A549 treated with ZK216348 at 1 μM for 4 hours (cell line): ENCODE measurements at places on chromosomes 5 and 9. TPM values are rescaled to one million over a fixed set of nuclear protein-coding genes. Genes with fewer than 3 reads are reported as not detected.

The CER1 gene
- not detected in 5 replicates for total RNA-seq

The DOCK8 gene
- 0.23 to 1.0 TPM (median 0.40 TPM) in 5 replicates for total RNA-seq

The PIP5K1B gene
- 0.08 TPM in 1 of 5 replicates, not detected in the others for total RNA-seq

The AGXT2 gene
- total RNA-seq = not detected in 5 replicates

The DNAJA1 gene
- total RNA-seq = 244 to 280 TPM (median 273 TPM) in 5 replicates

The SHLD3 gene
- total RNA-seq = 1.6 to 3.5 TPM (median 2.1 TPM) in 5 replicates

The PCDH12 gene
- total RNA-seq = 0.02 TPM in 1 of 5 replicates, not detected in the others

The SPATA31D3 gene
- not detected in 5 replicates for total RNA-seq

The HAVCR2 gene
- 0.20 to 0.70 TPM (median 0.41 TPM) in 5 replicates for total RNA-seq

The HMGCS1 gene
- 50.5 to 79.8 TPM (median 58.0 TPM) in 5 replicates for total RNA-seq

The NSG2 gene
- not detected in 5 replicates for total RNA-seq

The PHF24 gene
- total RNA-seq = 0.05 to 0.29 TPM (median 0.12 TPM) in 4 of 5 replicates, not detected in the other

The CTXN3 gene
- not detected in 5 replicates for total RNA-seq

The SPINK6 gene
- 0.52 to 1.7 TPM (median 0.65 TPM) in 3 of 5 replicates, not detected in the others for total RNA-seq

The GRM6 gene
- total RNA-seq = not detected in 5 replicates

The HSPB3 gene
- total RNA-seq = not detected in 5 replicates

The PAX5 gene
- total RNA-seq = 0.02 TPM in 1 of 5 replicates, not detected in the others

The STC2 gene
- total RNA-seq = 43.1 to 66.8 TPM (median 48.5 TPM) in 5 replicates

The FYB1 gene
- total RNA-seq = 9.7 to 18.1 TPM (median 12.6 TPM) in 5 replicates

The PCDHB13 gene
- total RNA-seq = 0.06 to 0.20 TPM (median 0.08 TPM) in 4 of 5 replicates, not detected in the other

The ANKRD18A gene
- total RNA-seq = 8.2 to 12.4 TPM (median 10.0 TPM) in 5 replicates

The DMGDH gene
- total RNA-seq = not detected in 5 replicates

The NR5A1 gene
- total RNA-seq = 0.09 TPM in 1 of 5 replicates, not detected in the others

The SLC9A3 gene
- total RNA-seq = 1.4 to 2.5 TPM (median 2.3 TPM) in 5 replicates

The SAXO1 gene
- not detected in 5 replicates for total RNA-seq
